Bronchial epithelial cell (primary cell): ENCODE measurements at places on chromosomes 7 and 10.
A peak's percentile ranks its signal among the peaks of the same experiment; 100 is the strongest.

DNA sequence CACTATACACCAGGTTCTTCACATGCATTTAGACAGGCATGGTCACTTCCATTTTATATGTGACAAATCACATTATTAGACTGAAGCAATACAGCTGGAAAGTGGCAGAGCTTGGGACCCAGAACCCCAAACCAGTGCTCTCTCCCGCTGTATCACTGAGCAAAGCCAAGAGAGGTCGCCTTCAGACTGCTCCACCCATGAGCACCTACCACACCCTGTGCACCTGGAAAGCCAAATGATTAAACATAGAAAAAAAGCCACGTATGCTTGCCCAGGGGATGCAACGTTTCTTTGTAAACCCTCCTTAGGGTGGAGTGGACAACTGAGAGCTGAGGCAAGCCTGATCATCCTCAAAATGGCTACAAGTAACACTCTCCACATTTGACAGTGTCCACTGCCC lies 72.5 kb downstream of the CCDC6 start:
- no peak for DNase-seq

GRCh38 chr7:136878878-136879277 lies 10.4 kb downstream of the CHRM2 start:
- no peak for DNase-seq

GRCh38 chr7:15345216-15345615 lies 216.6 kb downstream of the AGMO start:
- no peak for DNase-seq

- DNase-seq = peak; percentile 11
Measured at GRCh38 chr7:118184565-118184940, 589 bp downstream of the LSM8 start.

- DNase-seq = no peak
Measured at GRCh38 chr10:25678666-25679065, 255.4 kb upstream of the MYO3A start.

DNA sequence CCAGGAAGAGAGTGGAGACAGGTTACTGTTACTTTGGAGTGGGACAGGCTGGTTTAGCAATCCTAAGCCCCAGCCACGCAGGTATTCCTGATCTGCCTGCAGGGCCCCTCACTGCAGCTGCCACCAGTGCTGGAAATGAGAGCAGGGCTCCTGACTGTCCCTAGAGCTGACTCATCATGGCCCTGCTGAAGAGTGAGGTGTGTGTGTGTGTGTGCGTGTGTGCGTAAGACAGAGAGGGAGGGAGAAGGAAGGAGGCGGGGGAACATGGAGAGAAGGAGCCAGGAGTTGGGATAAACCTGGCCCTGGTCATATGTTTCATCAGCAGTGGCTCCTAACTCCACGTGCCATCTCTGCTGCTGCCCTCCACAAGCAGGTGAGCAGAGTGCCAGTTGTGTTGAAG lies 3.6 kb downstream of the FOXI2 start:
- DNase-seq = peak; percentile 17

DNA sequence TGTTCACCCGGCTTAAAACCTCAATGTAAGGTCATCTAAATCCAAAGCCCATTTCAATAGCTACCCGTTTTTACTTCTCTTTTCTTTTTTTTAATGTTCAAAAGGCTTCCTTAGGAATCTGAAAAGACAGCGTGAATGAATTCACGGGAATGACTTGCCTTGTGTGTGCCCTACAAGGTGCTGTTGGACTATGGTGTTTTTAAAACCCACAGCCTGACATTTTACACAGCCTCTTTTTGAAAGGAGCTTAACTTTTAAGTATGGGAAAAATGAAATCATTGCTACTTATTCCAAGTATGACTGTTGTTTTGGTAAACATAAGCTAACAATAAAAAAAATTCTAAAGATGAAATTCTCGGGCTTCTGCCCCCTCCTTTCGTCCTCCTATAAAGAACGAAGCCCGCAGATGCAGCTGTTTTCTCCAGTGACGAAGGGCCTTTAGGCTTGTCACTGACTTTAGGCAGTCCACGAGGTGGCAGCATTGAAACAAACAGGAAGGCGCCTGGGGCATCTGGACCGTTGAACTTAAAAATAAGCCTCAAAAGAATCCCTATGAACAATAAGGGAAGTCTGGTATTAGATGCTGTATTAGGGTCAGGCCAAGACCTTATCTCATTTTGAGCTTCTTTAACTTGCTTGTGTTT lies 141.3 kb downstream of the NRP1 start:
- DNase-seq = peak; percentile 77

GRCh38 chr7:113731571-113731970 lies 187.2 kb downstream of the PPP1R3A start:
- peak; percentile 10 for DNase-seq

DNA sequence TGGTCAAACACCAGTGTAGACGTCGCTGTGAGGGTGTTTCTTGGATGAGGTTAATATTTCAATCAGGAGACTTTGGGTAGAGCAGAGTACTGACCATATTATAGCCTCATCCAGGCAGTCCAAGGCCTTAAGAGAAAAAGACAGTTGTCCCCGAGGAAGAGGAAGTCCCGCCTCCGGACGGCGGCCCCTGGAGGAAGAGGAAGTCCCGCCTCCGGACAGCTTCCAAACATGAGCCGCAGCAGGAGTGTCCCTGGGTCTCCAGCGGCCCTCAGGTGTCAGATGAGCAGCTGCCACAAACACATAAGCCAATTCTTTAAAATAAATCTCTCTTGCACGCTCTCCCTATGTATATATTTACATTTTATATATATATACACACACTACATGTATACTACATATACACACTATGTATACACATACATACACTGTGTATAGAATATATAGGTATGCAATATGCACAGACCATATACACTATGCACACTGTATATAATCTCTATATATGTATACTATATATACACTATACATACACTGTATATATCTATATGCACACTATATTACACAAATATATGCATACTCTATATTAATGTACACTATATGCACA lies 37.5 kb downstream of the PWWP2B start:
- DNase-seq = no peak

GRCh38 chr7:103075337-103075918 lies 488 bp downstream of the ARMC10 start:
- peak; percentile 59 for DNase-seq

DNA sequence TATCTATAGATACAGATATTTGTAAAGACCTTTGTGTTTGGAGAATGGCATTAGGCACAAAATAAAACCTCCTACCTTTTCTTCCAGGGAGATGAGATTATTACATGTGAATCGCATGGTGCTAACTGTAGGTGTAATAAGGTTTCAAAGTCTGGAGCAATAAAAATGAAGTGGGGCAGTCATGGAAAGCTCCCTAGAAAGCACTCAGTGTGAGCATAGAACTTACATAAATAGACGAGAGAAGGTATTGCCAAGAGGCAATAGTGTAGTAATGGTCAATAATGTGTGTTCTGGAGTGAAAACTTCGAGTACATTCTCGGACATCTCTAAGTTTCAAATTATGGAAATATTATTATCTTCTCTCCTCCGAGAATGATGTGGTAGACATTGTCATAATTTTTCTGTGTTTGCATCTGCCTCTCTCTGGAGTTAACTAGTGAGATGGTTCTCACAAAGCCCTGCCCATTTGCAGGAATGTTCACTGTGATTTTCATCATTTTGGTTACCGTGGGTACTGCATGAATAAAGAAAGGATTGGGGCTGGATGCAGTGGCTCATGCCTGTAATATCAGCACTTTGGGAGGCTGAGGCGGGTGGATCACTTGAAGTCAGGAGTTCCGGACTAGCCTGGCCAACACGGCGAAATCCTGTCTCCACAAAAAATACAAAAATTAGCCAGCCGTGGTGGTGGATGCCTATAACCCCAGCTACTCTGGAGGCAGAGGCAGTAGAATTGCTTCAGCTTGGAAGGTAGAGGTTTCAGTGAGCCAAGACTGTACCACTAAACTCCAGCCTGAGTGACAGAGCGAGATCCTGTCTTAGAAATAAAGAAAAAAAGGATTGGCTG lies 10.6 kb downstream of the VIM start:
- no peak for DNase-seq

DNA sequence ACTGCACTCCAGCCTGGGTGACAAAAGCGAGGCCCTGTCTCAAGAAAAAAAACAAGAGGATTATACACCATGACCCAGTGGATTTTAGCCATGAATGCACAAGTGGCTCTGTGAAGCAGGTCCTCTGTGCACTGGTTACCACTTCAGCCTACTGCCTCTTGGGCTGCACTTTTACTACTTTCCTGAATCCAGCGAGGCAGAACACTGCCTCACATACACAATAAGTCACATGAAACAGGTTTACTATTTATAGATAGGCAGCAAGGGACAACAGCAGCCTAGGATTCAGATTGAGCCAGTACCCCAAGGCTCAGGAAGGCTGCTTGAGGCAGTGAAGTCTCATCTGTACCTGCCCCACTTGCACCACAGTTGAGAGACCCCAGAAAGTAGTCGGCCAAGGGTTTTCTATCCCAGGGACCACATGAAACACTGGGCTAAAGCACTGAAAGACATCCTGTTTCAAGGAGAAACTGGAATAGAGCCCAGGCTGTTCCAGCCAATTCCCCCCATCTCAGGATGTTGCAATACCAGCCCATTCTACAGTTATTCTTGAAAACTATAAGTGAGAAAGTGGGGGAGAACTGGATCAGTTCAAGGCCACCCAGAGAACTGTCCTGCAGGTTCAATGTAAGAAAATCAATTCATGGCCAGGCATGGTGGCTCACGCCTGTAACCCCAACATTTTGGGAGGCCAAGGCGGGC lies 10.3 kb upstream of the OGDH start:
- DNase-seq = no peak

- no peak for DNase-seq
Measured at GRCh38 chr7:17887286-17887685, 53.0 kb downstream of the SNX13 start.

DNA sequence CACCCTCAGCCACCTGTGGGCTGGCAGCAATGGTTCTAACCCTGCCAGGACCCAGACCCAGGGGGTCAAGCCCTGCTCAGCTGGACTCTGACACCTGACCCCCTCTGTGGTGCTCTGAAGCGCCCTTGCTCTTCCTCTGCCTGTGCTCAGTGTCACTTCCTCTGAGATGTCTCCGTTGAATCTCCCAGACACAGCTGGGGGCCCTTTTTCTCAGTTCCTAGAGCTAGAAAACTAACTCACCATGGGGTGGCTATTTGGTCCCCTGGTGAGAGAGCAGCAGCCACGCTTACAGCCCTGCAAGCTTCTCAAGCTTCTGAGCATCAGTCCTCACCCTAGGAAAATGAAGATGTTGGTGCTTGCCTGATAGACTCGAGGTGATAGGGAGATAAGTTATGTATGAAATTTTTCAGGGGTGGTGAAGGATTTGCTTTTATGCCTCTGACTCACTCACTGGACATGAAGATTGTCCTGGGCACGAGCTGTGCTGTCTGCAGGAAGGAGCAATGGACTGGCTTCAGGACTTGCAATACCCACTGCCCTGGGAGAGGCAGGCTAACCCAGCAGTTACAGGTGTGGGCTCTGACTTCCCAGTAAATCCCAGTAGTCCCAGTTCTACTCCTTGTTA lies 29.6 kb downstream of the COL13A1 start:
- no peak for DNase-seq

GRCh38 chr7:75842836-75843446 lies 29.3 kb upstream of the CCL24 start:
- DNase-seq = peak; percentile 99

DNA sequence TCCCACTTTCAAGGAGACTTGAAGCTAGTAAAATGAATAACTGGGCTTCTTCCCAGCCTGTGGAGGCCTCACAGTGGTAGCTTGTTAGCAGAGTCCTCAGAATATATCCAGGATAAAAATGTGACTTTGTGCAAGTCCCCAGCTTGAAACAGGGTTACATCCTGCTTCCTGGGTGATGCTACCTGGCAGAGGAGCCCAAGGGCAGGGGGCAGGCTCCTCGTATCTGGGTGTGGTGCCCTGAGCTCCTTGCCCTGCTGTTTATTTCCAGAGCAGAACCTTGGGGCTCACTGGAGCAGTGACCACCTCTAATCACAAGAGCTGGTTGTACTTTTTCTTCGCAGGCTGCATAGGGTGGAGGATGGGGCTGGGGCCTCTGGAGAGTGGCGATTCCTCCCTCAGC lies 94.8 kb downstream of the GRK5 start:
- DNase-seq = no peak

DNA sequence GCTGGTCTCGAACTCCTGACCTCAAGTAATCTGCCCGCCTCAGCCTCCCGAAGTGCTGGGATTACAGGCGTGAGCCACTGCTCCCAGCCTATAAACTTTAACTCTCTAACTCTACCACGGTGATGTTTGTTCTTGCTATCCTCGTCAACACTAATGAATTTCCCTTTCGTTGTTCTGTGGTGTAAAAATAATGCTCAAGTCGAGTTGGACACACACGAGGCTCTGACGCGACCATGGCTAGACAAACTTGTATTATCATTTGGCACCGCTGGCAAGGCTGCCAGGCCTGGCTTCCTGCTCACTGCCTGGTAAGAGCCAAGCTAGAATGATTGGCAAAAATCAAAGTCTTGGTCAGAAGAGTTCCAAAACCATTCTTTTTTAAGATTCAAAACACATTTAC lies 167.0 kb upstream of the KLF6 start:
- no peak for DNase-seq

DNA sequence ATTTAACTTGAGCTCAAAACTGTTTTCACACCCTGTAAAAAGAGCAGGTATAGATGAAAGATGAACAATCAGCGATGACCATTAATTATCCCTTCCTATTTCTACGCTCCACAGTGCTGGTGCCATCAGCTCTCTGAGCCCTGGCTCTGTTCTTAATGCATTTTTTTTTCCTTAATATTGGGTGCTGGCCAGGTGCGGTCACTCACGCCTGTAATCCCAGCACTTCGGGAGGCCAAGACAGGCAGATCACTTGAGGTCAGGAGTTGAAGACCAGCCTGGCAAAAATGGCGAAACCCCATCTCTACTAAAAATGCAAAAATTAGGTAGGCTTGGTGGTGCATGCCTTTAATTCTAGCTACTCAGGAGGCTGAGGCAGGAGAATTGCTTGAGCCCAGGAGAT lies 4.2 kb downstream of the STEAP4 start:
- DNase-seq = no peak

GRCh38 chr7:112987171-112987570 lies 99.5 kb downstream of the GPR85 start:
- DNase-seq = no peak

DNA sequence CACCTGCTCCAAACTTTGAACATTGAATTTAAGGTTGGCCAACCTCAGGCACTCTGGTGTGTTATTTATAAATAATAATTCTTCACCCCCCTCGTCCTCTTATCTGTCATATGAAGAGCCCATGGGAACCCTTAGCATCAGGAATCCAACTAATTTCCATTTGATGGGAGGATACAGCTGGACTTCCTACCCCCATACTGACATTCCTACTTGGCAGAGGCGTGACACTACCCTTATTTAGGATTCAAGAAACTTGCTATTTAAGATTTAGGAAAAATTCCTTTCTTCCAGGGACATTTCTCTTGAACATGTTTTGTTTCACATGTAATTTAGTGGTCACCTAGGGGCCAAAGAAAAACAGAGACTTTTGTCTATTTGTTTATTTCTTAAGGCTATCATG lies 171.9 kb upstream of the NRP1 start:
- no peak for DNase-seq

DNA sequence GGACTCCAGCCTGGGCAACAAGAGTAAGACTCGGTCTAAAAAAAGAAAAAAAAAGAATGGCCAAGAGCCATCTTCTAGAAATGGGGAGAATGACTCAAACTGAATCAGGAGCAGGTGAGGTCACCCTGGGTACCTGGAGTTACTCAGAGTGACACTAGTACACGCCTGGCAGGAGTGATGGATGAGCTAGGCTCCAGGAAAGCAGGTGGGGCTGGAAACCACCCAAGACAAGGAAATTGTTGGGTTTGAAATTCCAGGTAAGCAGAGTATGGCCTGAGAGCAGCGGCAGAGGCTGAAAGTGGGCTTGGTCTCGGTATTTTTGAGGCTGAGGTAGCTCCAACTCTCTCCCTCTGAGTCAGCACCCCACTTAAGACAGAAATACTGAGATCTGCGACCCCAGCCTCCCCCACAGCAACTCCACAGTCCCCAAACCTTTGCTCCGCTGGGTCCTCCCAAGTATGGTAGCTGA lies 18.5 kb downstream of the DDIT4 start:
- DNase-seq = peak; percentile 98
